ENCODE measurements at places on chromosomes 3 and 15. TPM values are rescaled to one million over a fixed set of nuclear protein-coding genes. Genes with fewer than 3 reads are reported as not detected.

Gene FOXB1
- total RNA-seq: not detected

Gene ZNF35
- total RNA-seq: 19.3 TPM

Gene ZNF502
- total RNA-seq: not detected

Gene TAMM41
- 33.3 TPM for total RNA-seq

Gene PLIN1
- total RNA-seq: 0.24 TPM

DNA sequence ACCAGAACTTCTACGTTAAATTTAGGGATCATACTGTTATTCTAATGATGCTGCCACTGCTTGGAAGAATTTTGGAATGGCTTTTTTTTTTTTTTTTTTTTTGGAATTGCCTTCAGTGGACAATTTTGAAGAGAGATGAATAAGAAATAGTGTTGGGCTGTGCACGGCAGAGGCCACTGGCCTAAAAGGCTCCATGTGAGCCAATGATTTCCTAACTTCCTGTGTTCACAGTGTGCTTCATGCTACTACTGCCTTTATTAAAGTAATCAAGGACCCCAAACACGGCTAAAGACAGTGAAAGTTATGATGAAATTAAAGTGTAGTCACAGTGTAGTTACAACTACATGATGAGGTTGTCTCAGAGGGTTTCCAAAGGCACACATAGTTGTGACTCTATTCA, 100.8 kb upstream of the TNFAIP8L3 start:
- no peak overlapping the region for H3K27ac ChIP-seq
- no peaks in the 10 kb centered on the region for H3K36me3 ChIP-seq
- peaks cover 45% of the 10 kb centered on the region for H3K27me3 ChIP-seq
- DNase-seq: no peak
- H3K4me3 ChIP-seq: no peak overlapping the region
- no peaks in the 10 kb centered on the region for H3K4me1 ChIP-seq

DNA sequence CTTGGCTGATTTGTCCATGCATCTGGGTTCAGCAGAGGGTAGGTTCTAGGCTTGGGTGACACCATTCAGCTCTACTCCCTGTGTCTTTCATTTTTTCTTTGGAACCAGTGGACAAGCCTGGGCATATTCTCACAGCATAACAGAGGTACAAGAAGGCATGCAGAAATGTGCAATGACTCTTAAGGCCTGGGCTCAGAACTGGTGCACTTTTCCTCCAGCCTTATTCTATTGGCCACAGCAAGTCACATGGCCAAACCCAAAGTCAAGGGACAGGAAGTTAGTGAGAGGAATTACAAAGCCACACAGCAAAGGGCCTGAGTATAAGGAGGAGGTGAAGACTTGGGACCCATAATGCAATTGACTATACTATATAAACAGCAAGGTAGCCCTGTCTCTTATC, 200.9 kb upstream of the CTDSPL start:
- H3K27ac ChIP-seq: no peak overlapping the region
- no peak for DNase-seq
- H3K36me3 ChIP-seq: peaks cover 7% of the 10 kb centered on the region

DNA sequence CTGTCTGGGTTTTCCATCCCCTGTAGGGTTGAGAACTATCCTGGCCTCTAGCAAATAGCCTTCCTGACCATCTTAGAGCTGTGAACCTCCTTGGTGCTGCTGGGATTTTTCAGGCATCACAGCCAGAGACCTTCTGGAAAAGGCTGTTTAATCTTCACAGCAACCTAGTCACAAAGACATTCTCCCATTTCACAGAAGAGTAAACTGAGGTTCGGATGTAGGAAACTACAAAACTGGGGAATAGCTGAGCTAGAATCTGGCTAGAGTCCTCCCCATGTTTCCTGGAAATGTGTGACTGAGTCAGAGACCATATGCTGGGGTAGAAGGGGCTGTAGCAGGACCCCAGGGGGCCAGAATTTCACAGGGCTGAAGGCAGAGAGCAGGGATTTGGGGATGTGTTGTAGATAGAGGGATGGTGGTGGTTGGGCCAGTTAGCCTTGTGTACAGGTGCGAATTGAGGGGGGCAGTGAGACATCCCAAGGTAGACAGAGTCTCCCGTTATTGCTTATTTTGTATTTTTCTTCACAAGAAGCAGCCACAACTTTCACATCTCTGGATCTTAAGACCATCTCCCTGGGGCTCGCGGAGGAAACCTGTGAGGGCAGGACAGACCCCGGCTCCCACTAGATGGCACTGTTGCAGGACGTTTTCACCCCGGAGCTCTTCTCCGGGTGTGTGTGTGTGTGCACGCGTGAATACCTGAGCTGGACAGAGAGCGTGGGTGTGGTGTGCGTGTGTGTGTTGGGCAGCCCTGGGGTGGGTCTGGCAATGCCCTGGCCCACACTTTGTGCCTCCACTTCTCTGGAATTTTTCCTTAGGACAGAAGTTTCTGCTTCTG, 66.9 kb upstream of the PRR23C start:
- no peak overlapping the region for H3K4me3 ChIP-seq
- H3K36me3 ChIP-seq: no peaks in the 10 kb centered on the region
- peak; percentile 56 for DNase-seq
- peaks cover 39% of the 10 kb centered on the region for H3K27me3 ChIP-seq
- peaks cover 1% of the 10 kb centered on the region for H3K4me1 ChIP-seq
- H3K27ac ChIP-seq: no peak overlapping the region

- H3K27me3 ChIP-seq: no peaks in the 10 kb centered on the region
- H3K4me1 ChIP-seq: peaks cover 17% of the 10 kb centered on the region
- peaks cover 45% of the 10 kb centered on the region for H3K36me3 ChIP-seq
- H3K4me3 ChIP-seq: no peak overlapping the region
These were observed 20.0 kb downstream of the PDE12 start for GRCh38 chr3:57575966-57576626.

- DNase-seq: no peak
- H3K36me3 ChIP-seq: no peaks in the 10 kb centered on the region
- H3K27ac ChIP-seq: no peak overlapping the region
- no peaks in the 10 kb centered on the region for H3K4me1 ChIP-seq
- H3K4me3 ChIP-seq: no peak overlapping the region
- peaks cover 3% of the 10 kb centered on the region for H3K27me3 ChIP-seq
These were observed 254.1 kb downstream of the AGBL1 start for GRCh38 chr15:86333819-86334218.

- peaks cover 27% of the 10 kb centered on the region for H3K4me1 ChIP-seq
- no peak overlapping the region for H3K4me3 ChIP-seq
- no peaks in the 10 kb centered on the region for H3K27me3 ChIP-seq
- no peak for DNase-seq
- H3K36me3 ChIP-seq: peaks cover 19% of the 10 kb centered on the region
These were observed 19.2 kb downstream of the PLD1 start for GRCh38 chr3:171790898-171791691.

DNA sequence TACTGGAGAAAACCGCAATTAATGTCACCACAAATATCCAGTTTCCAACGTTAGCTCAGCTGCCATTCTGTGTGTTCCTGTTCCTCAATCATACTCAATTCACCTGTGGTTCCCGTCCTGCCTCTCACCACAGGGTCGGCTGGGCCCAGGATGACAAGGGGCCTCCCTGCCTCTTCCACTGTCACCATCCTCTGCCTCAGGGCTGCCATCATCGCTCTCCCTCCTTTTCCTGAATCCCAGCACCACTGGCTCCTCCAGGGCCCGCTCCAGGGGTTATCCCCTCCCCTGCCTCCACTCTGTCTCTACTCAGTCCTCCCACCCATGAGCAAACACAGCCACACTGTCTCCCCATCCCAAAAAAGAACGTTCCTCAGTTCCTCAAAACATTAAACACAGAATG, 170.9 kb upstream of the NSMCE3 start:
- H3K27me3 ChIP-seq: peaks cover 14% of the 10 kb centered on the region
- peaks cover 14% of the 10 kb centered on the region for H3K4me1 ChIP-seq
- no peak overlapping the region for H3K4me3 ChIP-seq
- DNase-seq: no peak
- no peaks in the 10 kb centered on the region for H3K36me3 ChIP-seq

GRCh38 chr3:33645060-33645647, 72.9 kb downstream of the CLASP2 start:
- no peaks in the 10 kb centered on the region for H3K27me3 ChIP-seq
- no peaks in the 10 kb centered on the region for H3K36me3 ChIP-seq
- no peak for DNase-seq

- DNase-seq: no peak
- H3K27ac ChIP-seq: no peak overlapping the region
- H3K4me3 ChIP-seq: no peak overlapping the region
These were observed 228.0 kb upstream of the CGNL1 start for GRCh38 chr15:57148262-57148661.

- H3K4me1 ChIP-seq: no peaks in the 10 kb centered on the region
- H3K27me3 ChIP-seq: peaks cover 53% of the 10 kb centered on the region
- DNase-seq: no peak
- H3K4me3 ChIP-seq: no peak overlapping the region
- no peak overlapping the region for H3K27ac ChIP-seq
These were observed 25.3 kb upstream of the CORO2B start for GRCh38 chr15:68553314-68553993.

DNA sequence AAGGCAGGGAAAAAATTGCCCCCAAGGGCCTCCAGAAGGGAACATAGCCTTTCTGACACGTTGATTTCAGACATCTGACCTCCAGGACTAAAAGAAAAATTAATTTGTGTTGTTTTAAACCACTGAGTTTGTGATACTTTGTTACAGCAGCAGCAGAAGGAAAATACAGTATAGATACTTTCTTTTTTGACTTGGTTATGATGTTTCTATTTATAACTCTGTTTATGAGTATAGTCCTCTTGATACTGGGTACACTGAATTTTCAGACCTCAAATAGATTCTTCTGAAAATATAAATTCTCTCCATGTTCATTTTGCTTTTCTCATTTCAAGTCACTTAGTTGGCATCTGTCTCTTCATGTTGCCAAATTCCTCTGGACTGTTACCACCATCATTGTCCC, 44.4 kb upstream of the ST3GAL6 start:
- no peak overlapping the region for H3K4me3 ChIP-seq
- H3K36me3 ChIP-seq: no peaks in the 10 kb centered on the region
- no peak overlapping the region for H3K27ac ChIP-seq
- no peak for DNase-seq
- H3K4me1 ChIP-seq: peaks cover 2% of the 10 kb centered on the region
- H3K27me3 ChIP-seq: no peaks in the 10 kb centered on the region

GRCh38 chr3:10374311-10374710, 53.4 kb upstream of the SEC13 start:
- DNase-seq: no peak
- peaks cover 11% of the 10 kb centered on the region for H3K27me3 ChIP-seq
- H3K27ac ChIP-seq: no peak overlapping the region
- H3K36me3 ChIP-seq: no peaks in the 10 kb centered on the region
- no peaks in the 10 kb centered on the region for H3K4me1 ChIP-seq
- no peak overlapping the region for H3K4me3 ChIP-seq

DNA sequence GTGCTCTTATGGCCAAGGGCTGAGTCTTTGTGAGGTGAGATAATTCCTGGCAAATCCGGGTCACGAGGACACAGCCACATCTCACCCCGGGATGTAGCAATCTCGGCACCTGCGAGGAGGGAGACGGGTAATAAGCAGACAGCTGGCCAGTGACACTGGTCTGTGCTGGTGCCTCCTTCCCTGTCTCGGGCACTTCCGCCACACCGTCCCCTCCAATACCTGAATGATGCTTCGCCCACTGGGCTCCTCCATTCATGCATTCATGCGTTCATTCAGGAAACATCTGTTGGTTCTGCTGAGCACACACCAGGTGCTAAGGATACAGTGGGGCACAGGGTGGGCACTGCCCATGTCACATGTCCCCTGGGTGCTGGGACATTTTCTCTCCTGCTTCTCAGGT, 60.1 kb downstream of the ATP10A start:
- H3K27ac ChIP-seq: no peak overlapping the region
- no peak for DNase-seq
- H3K4me3 ChIP-seq: no peak overlapping the region
- H3K27me3 ChIP-seq: peaks cover 10% of the 10 kb centered on the region

DNA sequence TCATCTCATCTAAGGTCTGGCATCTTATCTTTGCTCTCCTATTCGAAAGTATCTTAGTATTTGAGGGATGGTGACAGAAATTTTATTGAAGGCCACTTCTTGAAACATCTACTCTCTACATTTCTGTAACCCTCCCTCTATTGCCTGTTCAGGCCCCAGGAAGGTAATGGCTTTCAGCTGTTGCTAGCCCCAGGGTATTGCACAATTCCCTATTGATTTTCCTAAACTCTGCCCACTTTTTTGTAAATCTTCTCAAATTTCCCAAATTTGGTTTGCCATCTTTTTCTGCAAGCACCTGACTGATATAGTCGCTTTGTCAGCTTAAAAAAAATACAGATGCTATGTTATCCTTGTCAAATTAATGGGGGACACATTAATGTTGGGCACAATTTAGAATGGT, 242.1 kb downstream of the RAP2B start:
- no peaks in the 10 kb centered on the region for H3K4me1 ChIP-seq
- DNase-seq: no peak
- no peak overlapping the region for H3K27ac ChIP-seq
- H3K36me3 ChIP-seq: no peaks in the 10 kb centered on the region
- no peak overlapping the region for H3K4me3 ChIP-seq
- no peaks in the 10 kb centered on the region for H3K27me3 ChIP-seq

DNA sequence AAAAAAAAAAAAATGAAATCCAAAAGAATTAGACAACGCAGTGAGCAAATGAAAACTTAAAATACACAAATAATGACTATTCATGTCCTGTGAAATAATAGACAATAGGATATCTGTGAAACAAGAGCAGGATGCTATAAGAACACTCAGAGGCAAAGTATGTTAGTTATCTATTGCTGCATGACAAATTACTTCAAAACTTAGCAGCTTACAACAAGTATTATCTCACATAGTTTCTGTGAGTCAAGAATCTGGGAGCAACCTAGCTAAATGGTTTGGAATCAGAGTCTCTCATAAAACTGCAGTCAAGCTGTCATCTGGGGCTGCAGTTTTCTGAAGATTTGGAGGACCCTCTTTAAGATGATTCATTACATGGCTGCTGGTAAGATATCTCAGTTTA, 36.5 kb upstream of the ZMAT3 start:
- H3K27me3 ChIP-seq: no peaks in the 10 kb centered on the region
- no peak overlapping the region for H3K4me3 ChIP-seq
- H3K27ac ChIP-seq: no peak overlapping the region

DNA sequence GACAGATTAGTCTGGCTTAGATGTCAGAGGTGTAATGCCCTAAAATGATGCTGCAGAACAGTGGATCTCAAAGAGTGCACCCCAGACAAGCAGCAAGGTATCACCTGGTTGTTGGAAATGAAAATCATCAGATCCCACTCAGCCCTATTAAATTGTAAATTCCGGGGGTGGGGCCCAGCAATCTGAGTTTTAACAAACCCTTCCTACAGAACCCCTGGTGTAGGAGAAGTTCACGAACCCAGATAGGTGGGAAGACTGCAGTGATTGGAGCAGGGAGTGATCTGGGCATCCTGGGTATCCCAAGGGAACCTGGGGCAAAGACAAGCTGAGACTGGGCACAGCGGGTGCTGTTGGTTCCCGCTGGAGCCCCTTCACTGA, 24.3 kb upstream of the THRB start:
- no peak for DNase-seq
- peaks cover 27% of the 10 kb centered on the region for H3K4me1 ChIP-seq
- H3K4me3 ChIP-seq: no peak overlapping the region
- H3K27me3 ChIP-seq: peaks cover 28% of the 10 kb centered on the region
- H3K36me3 ChIP-seq: no peaks in the 10 kb centered on the region
- no peak overlapping the region for H3K27ac ChIP-seq

GRCh38 chr3:153369561-153370374, 207.7 kb downstream of the RAP2B start:
- H3K27me3 ChIP-seq: no peaks in the 10 kb centered on the region
- H3K4me1 ChIP-seq: no peaks in the 10 kb centered on the region
- H3K36me3 ChIP-seq: no peaks in the 10 kb centered on the region
- no peak overlapping the region for H3K4me3 ChIP-seq
- no peak overlapping the region for H3K27ac ChIP-seq
- DNase-seq: no peak

All from progenitor cell of endocrine pancreas (in vitro differentiated cells).